Stimulated activated CD8-positive, alpha-beta memory T cell treated with anti-CD3 and anti-CD28 coated beads, Interleukin-4, amount 100 ng/mL, for 4 hours (primary cell): ENCODE measurements at places on chromosomes 4 and X.

- DNase-seq = no peak
Measured at GRCh38 chr4:40857956-40858355, 108.2 kb downstream of the NSUN7 start.

GRCh38 chr4:181650033-181650825, 593.0 kb upstream of the TENM3 start:
- DNase-seq = no peak

DNA sequence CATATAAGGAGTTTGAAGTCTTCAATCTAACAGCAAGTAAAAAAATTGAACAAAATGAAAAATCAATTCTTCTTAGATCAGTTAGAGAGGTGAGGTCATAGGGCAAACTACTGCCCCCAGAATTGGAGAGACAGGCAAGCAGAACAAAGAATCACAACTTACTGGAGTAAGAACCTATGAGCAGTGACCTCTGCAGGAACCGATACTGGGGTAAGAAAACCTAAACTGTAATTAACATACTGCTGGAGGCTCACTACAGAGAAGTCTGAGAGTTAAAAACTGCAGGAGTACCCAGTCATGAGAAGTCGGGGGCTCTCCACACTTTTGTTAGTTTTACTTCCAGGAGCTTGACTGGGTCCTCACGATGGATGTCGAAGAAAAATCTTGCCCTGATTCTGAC, 16.0 kb downstream of the CLDN22 start:
- no peak for DNase-seq

- no peak for DNase-seq
Measured at GRCh38 chr4:17055788-17056187, 157.3 kb upstream of the LDB2 start.

DNA sequence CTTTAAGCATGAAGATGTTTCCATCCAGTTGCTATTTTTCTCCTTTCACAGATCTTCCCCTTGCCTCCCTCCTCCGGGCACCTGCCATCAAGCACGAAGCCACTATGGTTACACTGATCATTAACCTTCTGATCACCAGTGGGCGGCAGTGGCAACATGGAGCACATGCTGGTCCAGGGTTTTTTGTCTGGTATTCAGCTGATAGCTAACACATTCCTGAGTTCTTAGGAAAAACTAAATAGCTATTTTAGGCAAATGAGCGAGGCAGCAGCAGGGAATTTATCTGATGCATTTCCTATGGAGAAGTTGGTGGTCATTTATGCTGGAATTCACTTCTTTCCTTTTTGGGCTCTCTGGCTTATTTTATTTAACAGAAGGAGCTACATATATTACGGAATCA, 22.9 kb downstream of the SHISA3 start:
- DNase-seq = no peak

DNA sequence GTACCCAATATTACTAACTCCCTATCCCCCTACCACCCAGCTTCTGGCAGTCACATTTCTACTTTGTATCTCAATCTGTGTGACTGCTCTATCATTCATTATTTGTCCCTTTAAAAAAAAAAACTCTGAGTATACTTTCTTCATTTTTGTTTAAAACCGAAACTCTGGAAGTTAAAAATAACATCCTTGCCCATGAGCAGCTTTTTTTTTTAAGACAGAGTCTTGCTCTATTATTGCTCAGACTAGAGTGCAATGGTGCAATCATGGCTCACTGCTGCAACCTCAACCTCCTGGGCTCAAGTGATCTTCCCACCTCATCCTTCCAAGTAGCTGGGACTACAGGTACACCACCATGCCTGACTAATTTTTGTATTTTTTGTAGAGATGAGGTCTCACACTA, 15.8 kb downstream of the UBE2K start:
- DNase-seq = no peak
